Kidney (tissue), 22 donors: ENCODE measurements at places on chromosomes 6 and 20. TPM values are rescaled to one million over a fixed set of nuclear protein-coding genes. Genes with fewer than 3 reads are reported as not detected.

The OR14J1 gene
- not detected for polyA plus RNA-seq

- DNase-seq, result no peak
Observed at GRCh38 chr6:36319436-36319762, 17.3 kb downstream of the BNIP5 start.

- no peak for DNase-seq
Observed at GRCh38 chr6:23262864-23263263, 693.5 kb downstream of the HDGFL1 start.

DNA sequence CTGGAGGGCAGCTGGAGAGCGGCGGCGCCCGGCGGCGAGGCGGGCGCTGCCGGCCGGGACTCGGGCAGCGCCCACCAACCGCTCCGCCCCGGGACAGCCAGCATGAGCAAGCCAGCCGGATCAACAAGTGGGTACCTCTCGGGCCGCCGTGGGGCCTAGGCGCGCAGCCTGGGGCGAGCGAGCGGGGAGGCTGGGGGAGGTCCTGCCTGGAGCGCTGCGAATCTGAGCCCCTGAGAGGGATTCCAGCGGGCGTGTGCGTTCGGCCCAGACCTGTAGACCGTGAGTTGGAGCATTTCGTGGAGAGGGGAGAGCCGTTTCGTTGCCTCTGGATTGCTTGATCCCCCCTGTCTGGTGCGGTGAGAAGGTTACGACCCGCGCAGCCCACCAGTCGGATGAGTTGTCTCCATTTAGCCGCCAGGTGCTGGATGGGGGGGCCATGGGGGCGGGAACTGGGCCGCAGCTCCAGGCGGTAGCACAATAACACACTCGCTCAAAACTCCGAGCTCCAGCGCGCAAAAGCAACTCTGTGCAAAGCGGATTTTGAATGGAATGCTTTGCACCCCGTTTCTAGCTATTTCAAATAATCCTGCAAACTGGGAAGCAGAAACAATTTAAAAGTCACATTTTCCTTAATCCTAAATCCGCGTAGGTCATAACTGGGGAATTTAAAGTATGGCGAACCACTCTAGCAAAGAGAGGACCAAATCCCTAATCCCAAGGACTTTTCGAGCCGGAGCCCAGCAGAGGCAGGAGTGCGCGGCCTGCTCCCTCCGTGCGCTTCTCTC lies 1.0 kb downstream of the NR2E1 start:
- DNase-seq, result no peak

GRCh38 chr6:167331565-167331964 lies 6.7 kb downstream of the TTLL2 start:
- no peak for DNase-seq

The ALDH8A1 gene
- 56.7 TPM for polyA plus RNA-seq

DNA sequence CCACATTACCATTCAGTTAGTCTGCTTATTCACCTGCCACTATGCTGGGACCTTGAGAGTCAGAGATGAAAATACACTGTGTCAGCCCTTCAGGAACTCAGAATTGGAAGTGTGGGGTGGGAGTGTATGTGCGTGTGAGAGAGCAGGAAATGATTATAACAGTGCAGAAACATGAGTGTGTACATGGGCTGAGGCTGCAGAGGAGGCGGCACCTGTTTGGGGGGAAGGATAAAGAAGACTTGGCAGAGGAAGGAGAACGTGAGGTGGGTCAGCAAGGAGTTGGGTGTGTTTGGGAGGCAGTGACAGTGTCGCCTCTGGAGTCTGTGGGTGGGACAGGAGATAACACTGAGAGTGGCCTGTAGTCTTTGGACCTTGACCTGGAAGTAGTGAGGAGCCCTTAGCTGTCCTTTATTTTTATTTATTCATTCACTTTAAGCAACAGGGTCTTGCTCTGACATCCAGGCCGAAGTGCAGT lies 3.1 kb downstream of the CHMP4B start:
- no peak for DNase-seq

- DNase-seq, result no peak
Observed at GRCh38 chr6:116405652-116406356, 35.1 kb downstream of the DSE start.

The FOXQ1 gene
- polyA plus RNA-seq, result 6.0 TPM

DNA sequence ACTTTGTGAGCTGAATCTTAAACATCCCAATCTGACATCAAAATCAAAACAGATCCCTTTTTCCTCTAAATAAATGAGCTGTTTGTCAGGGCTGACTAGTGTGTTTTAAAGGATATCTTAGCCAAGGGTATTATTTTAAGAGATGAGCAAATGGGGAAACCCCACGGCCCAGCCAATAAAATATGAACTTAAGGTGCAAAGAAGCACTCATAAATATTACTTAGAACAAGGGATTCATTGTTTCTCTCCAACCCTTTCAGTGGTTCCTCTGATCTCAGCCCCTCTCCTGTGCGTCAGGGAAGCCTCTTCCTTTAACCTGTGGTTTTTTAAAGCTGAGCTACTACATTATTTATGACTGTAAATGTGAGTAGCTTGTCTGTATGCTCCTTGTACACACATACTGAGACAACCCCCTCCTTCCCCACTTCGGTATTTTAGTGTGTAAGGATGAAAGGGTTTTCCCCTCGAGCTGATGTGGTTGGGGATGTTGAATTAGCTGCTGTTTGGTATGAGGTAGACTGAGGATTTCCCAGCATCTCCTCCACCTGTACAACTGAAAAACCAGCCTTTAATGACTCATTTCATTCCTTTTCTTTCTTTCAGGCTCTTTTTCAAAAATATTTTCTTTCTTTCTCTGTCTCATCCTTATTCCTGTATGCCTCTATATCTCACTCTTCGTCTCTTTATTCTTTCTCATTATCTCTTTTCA lies 6.5 kb downstream of the BMP5 start:
- no peak for DNase-seq

The FOXF2 gene
- not detected for polyA plus RNA-seq

GRCh38 chr6:43460032-43460431 lies 4.7 kb upstream of the DLK2 start:
- DNase-seq, result no peak

The BTNL2 gene
- not detected for polyA plus RNA-seq

- DNase-seq, result no peak
Observed at GRCh38 chr20:31945785-31946184, 6.1 kb downstream of the PDRG1 start.

The CST5 gene
- polyA plus RNA-seq, result not detected

- no peak for DNase-seq
Observed at GRCh38 chr6:168601546-168601945, 160.6 kb downstream of the SMOC2 start.

GRCh38 chr6:41939848-41940758 lies 1.5 kb downstream of the CCND3 start:
- DNase-seq, result peak; percentile 69

The NT5DC1 gene
- 34.8 TPM for polyA plus RNA-seq
